CD14-positive monocyte (primary cell): ENCODE measurements at places on chromosomes 2 and 18.

DNA sequence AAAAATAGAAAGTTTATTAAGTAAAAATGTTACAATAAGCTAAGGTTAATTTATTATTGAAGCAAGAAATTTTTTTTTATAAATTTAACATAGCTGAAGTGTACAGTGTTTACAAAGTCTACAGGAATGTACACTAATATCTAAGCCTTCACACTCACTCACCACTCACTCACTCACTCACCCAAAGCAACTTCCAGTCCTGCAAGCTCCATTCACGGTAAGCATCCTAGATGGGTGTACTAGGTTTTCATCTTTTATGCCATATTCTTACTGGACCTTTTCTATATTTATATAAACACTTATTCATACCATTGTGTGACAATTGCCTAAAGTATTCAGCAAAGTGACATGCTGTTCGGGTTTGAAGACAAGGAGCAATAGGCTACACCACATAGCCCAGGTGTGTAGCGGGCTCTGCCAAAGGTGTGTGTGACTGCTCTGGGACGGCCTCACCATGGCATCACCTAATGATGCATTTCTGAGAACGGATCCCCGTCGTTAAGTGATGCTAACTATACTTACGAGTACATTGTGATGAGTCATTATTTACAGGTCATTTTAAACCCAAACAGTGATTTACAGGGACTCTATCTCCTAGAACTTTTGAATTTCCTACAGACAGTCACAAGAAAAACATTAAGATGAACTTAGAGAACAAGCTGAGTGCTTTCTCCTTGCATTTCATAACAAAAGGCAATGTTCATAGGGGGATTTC lies 76.3 kb upstream of the ID2 start:
- H3K27ac ChIP-seq = no peak overlapping the region
- H3K36me3 ChIP-seq = no peaks in the 10 kb centered on the region
- DNase-seq = no peak
- H3K27me3 ChIP-seq = no peaks in the 10 kb centered on the region
- H3K4me3 ChIP-seq = no peak overlapping the region

GRCh38 chr2:234261736-234262135 lies 211.2 kb downstream of the SPP2 start:
- H3K27me3 ChIP-seq = peaks cover 3% of the 10 kb centered on the region
- no peak overlapping the region for H3K27ac ChIP-seq
- H3K4me3 ChIP-seq = no peak overlapping the region
- no peak for DNase-seq
- H3K36me3 ChIP-seq = no peaks in the 10 kb centered on the region

DNA sequence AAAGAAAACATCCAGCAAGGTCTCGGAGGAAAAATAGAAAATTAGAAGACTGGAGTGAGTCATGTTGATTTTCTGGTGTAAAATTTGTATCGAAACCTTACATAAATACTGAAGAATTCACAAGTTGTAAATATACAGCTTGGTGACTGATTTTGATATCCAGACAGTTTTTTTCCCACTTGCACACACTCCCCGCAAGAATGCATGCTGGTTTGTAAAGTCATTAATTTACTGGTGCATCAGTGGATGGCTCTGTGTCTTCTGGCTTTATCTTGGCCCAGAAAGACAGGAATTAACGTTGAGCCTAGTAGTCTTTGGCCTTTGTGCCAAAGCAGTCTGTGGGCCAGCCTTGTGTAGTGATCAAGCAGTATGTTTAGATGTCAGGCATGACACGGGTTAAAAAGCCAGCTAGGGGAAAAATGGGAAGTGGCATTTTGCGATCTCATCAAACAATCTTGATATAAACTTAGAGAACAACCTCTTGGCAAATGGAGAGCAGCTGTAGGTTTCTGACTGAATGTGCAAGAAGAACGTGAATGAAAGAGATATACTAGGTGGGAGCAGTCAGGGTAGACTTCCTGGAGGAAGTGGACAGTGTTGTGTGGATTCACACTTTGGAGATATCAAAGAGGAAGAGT lies 22.7 kb upstream of the CASP8 start:
- DNase-seq = peak; percentile 63
- no peaks in the 10 kb centered on the region for H3K36me3 ChIP-seq
- H3K4me1 ChIP-seq = peaks cover 75% of the 10 kb centered on the region
- no peaks in the 10 kb centered on the region for H3K27me3 ChIP-seq
- peak overlapping the region; percentile 62 for H3K4me3 ChIP-seq

- H3K4me1 ChIP-seq = no peaks in the 10 kb centered on the region
- H3K4me3 ChIP-seq = no peak overlapping the region
Observed at GRCh38 chr2:132766573-132766972, 96.6 kb upstream of the LYPD1 start.

GRCh38 chr2:172968061-172968469 lies 107.6 kb upstream of the MAP3K20 start:
- H3K27me3 ChIP-seq = peaks cover 2% of the 10 kb centered on the region
- H3K4me3 ChIP-seq = no peak overlapping the region
- H3K27ac ChIP-seq = no peak overlapping the region
- DNase-seq = peak; percentile 23

DNA sequence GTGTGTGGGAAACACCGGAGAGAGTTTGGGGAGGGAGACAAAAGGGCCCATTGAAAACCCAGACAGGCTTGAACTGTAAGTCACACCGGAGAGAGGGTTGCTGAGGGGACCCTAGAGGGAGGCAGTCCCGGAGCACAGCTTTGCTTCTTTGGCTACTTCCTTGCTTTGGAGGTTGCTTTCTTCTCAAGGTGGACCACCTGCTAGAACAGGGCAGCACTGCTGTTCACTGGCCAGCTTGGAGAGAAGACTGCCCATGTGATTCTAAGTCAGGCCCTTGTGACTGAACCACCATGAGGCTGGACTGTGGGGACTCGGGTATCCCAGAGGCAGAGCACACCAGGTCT lies 4.4 kb downstream of the ACTG2 start:
- no peak overlapping the region for H3K4me3 ChIP-seq
- H3K27ac ChIP-seq = no peak overlapping the region
- DNase-seq = no peak

- H3K4me1 ChIP-seq = no peaks in the 10 kb centered on the region
- no peaks in the 10 kb centered on the region for H3K27me3 ChIP-seq
- H3K4me3 ChIP-seq = no peak overlapping the region
- no peaks in the 10 kb centered on the region for H3K36me3 ChIP-seq
- no peak for DNase-seq
Observed at GRCh38 chr18:69674966-69675365, 272.7 kb downstream of the CD226 start.

- DNase-seq = no peak
- no peaks in the 10 kb centered on the region for H3K27me3 ChIP-seq
- H3K36me3 ChIP-seq = no peaks in the 10 kb centered on the region
- no peak overlapping the region for H3K27ac ChIP-seq
- no peak overlapping the region for H3K4me3 ChIP-seq
Observed at GRCh38 chr2:239724194-239724849, 300.8 kb downstream of the NDUFA10 start.

DNA sequence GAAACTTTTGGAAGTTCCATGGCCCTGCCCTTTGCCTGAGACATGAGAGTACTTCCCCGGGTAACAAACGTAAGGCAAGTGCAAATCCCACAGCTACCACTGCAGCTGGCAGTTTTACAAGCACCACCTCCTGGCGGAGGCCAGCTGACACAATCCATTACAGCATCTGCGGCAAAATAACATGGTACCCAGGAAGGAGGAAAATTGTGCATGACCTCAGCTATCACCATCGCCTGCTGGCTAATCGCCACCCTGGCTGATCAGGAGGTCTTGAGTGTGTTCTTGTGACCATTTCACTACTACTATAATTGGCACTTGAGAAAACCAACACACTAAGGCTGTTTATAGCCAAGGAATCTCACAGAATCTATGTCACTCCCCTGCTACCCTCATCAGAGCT lies 71.7 kb upstream of the SERPINE2 start:
- H3K27ac ChIP-seq = no peak overlapping the region
- H3K4me3 ChIP-seq = no peak overlapping the region

DNA sequence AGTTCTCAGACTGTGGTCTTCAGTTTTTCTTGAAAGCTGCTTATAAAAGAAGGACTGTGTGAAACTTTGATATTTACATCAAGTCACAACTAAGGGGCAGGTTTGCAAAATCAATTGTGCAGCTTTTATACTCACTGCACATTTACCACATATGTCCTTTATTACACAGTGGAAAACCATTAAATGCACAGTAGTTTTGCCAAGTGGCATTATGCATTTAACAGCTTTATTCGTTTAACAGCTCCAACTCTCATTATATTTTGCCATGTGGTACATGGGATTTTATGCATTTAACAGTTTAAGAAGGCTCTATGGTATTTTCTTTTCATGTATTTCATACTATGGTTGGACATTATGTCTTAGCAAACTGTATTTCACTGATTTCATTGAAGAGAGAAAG lies 135.6 kb downstream of the SATB2 start:
- no peaks in the 10 kb centered on the region for H3K4me1 ChIP-seq
- DNase-seq = no peak
- H3K4me3 ChIP-seq = no peak overlapping the region
- H3K27ac ChIP-seq = no peak overlapping the region
- no peaks in the 10 kb centered on the region for H3K36me3 ChIP-seq
